CD4-positive, alpha-beta T cell treated with Interleukin-10 for 1 hour (primary cell): ENCODE measurements at places on chromosomes 3 and 15.

DNA sequence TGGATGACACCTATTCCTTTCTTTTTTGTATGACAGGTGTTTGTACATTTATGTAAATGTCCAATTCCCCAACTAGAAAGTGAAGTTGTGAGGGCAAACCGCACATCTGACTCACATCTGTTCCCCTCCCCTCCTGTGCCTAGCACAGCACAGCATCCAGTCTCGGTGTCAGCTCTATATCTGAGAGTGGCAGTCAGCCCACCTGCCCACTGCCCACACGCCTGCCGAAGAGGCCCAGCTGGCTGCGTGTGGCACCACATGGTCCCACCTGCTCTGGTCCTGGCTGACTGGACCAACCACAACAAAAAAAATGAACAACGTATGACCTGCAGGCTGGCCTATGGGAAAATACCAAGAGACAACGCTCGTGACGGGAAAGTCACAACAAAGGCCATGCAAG lies 62.8 kb downstream of the XXYLT1 start:
- DNase-seq: no peak

- no peak for DNase-seq
Observed at GRCh38 chr15:39741258-39741657, 41.4 kb downstream of the FSIP1 start.

GRCh38 chr15:92608866-92609700 lies 46.5 kb downstream of the FAM174B start:
- DNase-seq: no peak

GRCh38 chr3:43870120-43870519 lies 179.4 kb downstream of the ABHD5 start:
- no peak for DNase-seq

DNA sequence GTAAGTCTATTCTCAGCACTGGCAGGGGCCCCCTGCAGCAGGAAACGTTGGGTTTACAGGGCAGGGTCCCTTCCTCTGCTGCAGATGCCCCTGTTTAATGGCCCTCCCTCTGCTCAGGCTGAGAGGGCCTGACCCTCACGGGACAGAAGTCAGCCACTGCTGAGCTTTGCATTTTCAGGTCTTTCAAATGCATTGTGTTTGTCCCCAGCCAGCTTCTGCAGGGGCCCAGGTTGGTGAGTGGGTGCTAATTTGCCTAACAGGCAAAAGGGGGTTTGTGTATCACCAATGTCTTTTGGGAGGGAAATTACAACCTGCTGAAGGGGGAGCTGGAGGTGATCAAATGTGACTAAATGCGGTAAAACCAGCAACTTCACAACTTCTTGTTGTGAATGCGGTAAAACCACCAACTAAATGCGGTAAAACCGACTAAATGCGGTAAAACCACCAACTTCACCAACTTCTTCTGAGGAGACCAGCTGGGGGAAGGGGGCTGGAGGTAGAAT lies 44.8 kb upstream of the UBE2E1 start:
- DNase-seq: peak; percentile 8

GRCh38 chr15:69525543-69525942 lies 72.9 kb downstream of the RPLP1 start:
- no peak for DNase-seq

DNA sequence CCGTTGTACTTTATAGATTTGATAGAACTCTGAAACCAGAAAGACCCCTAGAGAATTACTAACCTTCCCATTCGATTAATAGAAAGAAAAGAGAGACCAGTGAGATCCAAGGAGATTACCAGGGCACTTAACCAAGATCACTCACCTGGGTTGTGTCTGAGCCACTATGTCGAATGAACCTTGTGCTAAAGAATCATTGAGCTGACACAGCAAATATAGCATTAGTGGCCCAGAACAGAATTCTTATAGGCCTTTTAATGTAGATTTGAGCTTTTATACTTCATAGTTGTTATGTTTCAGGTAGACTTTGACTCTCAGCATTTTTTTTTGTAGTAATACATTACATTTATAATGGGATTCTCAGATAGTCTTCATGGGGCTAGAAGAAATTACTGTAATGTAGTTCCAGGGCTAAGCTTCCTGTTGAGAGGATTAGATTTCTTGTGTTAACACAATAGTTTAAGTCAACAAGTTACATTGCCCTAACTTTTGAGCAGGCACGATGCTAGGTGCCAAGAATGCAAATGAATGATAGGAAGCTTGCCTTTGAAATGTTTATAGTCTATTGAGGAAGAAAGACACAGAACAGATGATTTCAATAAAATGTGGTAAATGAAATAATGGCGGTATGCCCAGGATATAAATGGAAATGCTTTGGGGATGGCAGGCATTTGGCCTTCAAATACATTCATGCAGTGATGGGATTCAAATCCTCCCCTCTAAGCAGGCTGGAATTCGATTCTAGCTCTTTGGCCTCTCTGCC lies 24.4 kb upstream of the ABHD10 start:
- no peak for DNase-seq

- DNase-seq: no peak
Observed at GRCh38 chr15:101528108-101528916, 38.8 kb upstream of the PCSK6 start.

- no peak for DNase-seq
Observed at GRCh38 chr3:103968131-103968530, 1398.6 kb upstream of the ALCAM start.

- DNase-seq: no peak
Observed at GRCh38 chr3:70905491-70905890, 593.1 kb upstream of the MDFIC2 start.

DNA sequence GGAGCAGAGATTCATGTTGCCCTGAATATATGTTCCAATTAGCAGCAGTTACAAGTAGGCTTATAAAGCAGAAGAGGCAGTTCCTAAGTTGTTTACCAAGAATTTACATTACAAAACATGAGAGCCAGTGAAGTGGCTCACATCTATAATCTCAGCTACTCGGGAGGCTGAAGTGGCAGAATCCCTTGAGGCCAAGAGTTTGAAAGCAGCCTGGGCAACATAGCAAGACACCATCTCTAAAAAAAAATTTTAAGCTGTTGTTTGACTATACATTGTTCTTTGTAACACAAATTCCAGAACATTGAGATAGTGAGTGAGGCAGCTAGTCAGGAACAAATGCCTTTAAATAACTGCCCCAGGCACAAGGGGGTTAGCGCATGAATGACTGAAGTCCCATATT lies 10.3 kb upstream of the ZMAT3 start:
- DNase-seq: no peak
